ENCODE measurements at places on chromosomes 11 and 22. TPM values are rescaled to one million over a fixed set of nuclear protein-coding genes. Genes with fewer than 3 reads are reported as not detected.

DNA sequence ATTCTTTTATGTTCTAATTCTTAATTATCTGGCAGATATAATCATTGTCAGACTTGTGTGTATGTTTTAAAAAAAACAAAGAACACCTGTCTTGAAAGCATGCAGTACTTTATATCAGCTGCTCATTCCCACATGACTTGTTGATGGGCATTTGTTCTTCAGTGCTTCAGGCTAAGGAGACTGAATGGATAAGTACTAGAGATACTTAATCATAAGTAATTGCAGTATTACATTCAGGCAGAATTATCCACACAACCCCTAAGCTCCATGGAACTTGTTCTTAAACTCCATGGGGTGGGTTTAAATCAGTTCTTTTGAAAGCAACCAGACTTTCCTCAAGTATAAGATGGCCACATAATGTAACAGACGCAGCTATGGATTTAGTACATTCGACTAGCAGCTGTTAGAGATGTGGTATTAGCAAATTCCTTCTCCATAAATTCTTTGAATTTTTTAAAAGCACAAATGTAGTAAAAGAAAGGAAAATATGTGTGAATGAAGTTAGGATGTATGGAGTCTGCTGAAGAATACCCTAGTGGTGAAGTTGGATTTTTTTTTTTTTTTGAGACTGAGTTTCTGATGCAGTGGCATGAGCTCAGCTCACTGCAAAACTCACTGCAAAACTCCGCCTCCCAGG, 3.0 kb downstream of the JAM3 start:
- DNase-seq = no peak

DNA sequence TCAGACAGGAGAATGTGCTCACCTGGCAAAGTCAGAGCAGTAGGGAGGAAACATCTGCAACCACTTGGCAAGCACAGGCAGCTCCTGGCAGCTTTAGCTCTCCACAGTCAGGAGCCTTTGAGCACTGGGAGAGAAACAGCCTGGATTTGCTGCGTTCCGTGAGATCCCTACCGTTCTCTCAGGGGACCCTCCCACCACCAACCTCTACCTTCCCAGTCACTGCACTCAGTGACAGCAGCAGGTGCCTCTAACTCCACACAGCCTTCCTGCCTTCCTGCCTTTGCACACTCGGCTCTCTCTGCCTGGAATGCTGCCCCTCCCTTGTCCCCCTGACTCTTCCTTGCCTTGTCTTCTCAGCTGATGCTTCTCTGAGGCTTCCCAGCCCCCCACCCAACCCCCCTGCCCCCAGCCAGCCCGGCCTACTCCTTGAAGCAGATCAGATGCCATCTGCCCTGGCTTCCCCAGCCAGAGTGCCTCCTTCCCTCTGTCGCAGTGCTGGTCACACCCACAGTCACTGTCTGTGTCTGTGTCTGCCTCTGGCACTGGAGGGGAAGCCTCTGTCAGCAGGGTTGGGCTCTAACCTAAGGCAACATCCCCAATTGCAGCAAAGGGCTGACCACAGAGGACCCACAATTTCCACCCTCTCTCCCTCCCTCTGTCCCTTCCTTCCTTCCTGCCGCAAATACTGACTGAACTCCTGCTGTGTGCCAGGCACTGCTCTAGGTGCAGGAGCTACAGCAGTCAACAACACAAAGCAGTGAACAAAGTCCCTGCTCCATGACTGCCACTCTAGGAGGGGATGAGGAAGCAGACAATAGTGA, 14.9 kb upstream of the TSKU start:
- no peak for DNase-seq

DNA sequence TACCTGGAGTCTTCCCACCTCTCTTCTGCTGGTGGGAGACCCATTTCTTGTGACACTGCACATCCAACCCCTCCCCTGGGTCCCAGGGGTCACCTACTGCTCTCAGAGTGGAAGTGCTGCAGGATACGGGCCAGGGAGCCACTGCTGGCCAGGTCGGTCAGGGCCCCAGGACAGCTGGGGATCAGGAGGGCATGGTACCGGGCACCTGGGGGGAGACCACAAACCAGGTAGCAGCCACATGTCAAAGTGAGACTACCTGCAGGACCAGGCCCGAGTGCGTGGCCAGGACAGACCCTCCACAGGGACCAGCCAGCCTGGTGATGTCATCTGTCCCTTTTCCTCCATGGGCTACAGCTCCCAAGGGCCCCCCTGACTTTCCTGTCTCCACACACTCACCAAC, 3.9 kb downstream of the GATD1 start:
- DNase-seq = no peak

DNA sequence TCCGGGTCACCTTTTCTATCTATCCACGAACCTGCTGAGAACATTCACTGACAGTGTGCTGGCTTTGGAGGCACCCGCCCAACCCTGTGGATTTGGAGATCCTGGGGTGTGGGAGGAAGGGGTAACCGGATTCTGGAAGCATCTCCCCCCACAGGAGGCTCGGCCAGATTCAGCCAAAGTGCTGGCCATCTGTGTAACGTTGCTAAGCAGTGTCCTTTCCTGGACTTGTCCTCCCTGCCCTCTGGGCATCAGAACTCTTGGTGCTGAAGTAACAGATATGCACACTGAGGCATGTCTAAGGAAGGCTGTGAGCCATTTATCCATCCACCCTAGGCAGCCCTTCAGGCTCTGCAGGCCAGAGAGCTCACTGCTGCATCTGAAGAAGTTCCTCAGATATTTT, 85.7 kb downstream of the SNX19 start:
- no peak for DNase-seq

DNA sequence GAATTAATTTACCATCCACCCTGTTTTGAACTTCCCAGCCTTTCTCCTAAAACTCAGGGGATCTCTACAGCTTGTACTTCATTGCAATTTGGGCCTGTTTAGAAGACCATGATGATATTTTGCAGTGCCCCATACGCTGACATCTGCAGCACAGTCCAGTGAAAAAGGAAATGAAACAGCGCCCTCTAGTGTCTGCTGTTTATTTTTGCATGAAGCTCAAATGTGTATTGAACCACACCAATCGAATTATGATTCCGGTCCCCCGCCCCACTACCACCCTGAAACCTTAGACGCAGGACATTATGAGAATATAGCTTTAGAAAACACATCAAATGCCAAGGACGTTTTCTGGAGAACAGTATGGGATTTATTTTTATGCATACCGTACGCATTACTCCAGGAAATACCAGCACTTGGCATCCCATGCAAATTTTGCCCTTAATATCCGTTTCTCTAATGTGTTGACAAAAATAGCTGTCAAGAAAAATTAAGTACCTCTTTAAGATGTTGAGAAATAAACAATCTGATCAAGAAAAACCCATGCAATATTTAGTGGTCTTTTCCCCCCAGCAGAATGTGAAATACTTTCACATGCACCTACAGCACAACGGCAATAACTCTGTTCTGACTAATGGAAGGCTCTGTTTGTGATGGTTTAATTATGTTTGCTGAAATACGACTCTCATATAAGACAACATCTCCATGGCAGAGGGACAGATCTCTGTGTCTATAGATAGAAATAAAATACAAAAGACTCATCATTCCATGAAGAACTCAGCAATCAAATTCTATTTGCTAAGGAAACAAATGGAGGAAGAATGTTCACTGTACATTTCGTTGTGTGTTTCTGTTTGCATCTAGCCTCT, 93.9 kb downstream of the TECTA start:
- DNase-seq = no peak

- no peak for DNase-seq
Measured at GRCh38 chr11:18934195-18934814, 4.9 kb downstream of the MRGPRX1 start.

GRCh38 chr11:204587-205109, 2.6 kb downstream of the BET1L start:
- peak; percentile 68 for DNase-seq

DNA sequence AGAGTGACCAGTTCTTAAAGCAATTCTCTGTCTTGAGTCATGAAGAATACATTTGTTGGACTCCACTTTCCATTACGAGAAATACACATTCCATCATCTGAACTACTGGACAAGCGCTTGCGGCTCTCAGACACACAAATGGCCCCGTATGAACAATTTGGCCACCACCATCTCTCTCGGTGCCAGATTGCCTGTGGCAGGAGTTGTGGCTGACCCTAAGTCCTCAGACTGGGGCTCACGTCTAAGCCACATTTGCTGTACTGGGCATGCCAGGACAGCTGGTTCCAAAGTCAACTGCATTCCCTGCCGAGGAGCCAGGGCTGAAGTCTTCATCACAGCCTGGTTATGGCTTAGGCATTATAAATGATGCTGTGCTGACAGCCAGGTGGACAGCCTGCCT, 227.5 kb downstream of the MIAT start:
- DNase-seq = peak; percentile 76

Gene RNF169
- 16.3 TPM for total RNA-seq

DNA sequence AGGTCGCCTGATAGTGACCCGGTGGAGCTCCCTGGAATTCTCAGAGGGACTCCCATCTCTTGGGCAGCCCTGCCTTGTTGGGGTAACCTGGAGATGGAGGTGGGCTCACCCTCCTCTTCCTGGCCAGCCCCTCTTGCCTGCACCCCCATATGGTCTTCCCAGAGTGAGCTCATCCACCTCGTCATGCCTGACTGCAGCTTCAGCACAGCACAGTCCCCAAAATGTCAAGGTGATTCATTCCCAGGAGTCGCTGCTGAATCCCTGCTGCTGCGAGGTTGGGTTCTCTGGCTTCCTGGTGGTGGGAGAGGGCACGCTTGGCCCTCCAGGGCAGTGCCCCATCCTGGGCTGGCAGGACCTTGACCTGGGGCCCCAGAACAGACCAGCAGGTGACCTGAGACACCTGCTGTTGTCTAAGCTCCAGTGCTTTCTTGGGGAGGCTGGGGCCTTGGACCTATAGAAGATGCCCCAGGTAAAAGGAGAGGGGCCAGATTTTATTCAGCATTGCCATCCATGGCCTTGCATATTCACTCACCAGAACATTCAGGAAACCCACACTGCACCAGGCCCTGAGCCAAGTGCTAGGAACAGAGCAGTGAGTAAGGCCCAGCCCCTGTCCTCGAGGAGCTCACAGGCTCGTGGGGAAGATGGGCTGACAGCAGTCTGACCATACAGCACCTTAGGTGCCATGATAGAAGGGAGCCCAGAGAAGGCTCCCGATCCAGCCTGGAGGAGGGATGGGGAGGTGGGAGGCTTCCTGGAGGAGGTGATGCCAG, 72.9 kb downstream of the CACNA1I start:
- DNase-seq = no peak

DNA sequence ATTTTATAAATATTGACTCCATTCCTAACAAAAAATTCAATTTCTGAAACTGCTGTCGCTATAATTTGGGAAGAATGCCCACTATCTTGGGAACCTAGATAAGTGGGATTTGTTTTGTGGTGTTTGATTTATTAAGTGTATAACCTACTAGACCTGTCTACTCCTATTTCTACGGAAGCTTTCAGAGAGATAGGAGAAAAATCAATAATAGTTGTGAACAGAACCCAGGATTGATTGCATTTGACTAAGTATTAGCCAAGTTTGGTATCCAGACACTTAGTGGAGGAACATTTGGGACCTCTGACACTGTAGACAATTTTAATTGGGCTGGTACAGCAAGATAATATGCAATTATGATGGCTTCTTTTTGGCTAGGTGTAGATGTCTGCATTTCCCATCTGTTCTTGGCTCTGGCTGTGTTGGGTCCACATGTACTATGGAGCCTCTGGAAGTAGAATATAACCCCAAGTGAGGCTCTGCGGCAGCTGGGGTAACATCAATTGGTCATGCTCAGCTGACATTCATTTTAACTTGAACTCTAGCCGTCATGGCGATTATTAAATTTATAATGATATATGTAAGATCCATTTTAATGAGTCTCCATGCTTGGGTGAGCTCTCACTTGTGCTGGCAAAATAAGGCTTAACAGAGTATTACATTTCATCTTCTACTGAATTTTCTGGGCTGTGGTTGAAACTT, 111.5 kb upstream of the E2F8 start:
- no peak for DNase-seq

Gene C11orf16
- total RNA-seq = not detected

DNA sequence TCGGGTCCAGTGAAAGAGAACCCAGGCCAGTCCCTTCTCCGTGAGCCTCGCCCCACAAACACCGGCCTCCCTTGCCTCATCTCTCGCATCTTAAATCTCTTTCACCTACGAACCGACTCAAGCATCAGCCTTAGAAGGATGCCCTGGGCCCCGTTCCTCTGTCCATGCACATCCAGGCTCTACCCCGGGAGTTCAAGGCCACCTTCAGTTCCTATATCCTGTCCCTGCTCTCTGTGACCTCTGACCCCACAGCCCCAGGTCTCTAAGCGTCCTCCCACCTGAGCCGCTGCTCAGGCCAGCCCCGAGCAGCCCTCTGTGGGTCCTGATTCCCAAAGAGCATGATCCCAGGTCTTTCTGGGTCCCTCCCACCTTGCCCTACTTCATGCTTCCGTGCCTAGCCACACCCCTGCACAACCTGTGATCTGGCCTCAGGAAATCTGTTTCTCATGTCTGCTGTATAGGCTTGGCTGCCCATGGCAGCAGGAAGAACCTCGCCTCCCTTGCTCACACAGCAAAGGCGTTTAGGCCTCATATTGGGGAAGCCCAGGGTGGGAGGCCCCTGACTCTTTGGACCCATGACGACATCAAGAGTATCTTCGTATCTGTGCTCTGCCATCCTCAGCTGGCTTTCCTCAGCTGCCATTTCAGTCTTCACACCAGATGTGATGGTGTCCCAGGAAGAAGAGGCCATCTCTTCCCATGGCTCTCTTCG, 77.5 kb upstream of the SEPTIN5 start:
- DNase-seq = peak; percentile 79

Gene GRAP2
- total RNA-seq = not detected

DNA sequence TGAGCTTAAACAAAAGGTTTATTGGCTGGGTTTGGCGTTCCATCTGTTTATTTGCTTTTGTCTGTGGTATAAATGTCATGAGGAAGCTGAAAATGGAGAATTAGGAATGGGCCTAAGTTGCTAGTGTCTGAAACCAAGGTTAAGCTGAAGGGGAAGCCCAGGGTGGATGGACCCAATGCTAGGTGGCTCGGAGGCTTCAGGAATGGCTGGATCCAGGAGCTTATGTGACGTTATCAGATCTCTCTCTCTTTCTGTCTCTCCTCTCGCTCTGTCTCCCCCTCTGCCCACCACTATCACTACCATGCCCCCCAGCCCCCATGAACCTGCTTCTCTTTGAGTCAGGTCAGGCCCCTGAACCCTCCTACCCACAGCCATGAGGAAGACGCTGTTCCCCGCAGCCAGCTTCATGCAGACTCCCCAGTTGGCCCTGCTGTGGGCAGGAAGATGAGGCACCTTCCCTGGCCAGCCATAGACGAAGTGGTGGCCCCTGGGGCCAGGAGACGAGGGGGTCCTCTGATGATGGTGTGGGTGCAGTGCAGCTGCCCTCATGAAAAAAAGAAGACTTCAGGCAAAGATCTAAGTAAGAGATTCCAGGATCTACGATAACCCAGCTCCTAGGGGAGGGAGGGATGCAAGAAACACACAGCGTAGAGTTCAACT, 101.5 kb downstream of the BRD1 start:
- peak; percentile 54 for DNase-seq

Measured in osteocyte (in vitro differentiated cells).